ENCODE measurements at places on chromosomes 2 and 18.

DNA sequence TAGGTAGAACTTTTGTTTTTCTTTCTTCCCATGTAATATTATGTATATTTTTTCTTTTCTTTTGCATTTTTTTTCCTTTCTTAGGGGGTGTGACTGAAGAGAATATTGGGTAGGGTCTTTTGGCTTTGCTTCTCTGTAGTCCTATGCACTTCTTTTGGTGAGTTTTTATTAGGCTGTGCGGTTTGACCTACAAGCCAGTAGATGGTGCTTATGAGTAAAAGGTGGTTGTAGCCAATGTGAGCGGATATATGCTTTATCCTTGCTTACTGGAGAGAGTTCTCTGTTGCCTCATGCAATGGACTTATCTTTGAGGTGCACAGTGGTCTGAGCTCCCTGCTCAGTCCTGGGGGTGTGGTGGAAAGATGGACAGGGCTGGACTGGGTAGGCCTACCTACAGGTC is 52.7 kb downstream of the DSEL start:
- no peak for DNase-seq

DNA sequence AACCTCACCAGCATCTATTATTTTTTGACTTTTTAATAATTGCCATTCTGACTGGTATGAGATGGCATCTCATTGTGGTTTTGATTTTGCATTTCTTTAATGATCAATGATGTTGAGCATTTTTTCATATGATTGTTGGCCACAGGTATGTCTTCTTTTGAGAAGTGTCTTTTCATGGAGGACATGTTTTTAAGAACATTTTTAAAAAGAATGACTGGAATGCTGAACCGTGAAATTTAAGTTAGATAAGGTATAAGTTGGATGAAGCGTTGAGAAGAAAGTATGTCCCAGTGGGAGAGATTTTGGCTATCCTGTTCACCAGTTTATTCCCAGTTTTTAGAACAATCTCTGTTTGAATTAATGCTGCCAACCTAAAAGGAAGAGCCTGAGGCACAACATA is 365.9 kb downstream of the CELF4 start:
- no peak for DNase-seq

DNA sequence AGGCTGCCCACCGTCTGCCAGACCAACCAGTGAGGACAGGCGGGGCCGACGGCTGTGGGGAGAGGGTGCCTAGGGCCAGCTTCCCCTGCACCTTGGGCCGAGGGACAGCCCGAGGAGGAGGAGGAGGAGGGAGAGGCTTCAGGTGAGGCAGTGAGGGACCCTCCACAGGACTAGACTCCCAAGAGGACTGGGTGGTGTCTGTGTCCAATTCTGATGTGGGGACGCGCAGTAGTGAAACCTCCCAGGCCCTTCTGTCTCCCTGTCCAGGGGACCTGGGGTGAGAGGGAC is 19.8 kb upstream of the ASB1 start:
- no peak for DNase-seq

- no peak for DNase-seq
Measured at GRCh38 chr2:42218712-42219111, 49.6 kb downstream of the EML4 start.

DNA sequence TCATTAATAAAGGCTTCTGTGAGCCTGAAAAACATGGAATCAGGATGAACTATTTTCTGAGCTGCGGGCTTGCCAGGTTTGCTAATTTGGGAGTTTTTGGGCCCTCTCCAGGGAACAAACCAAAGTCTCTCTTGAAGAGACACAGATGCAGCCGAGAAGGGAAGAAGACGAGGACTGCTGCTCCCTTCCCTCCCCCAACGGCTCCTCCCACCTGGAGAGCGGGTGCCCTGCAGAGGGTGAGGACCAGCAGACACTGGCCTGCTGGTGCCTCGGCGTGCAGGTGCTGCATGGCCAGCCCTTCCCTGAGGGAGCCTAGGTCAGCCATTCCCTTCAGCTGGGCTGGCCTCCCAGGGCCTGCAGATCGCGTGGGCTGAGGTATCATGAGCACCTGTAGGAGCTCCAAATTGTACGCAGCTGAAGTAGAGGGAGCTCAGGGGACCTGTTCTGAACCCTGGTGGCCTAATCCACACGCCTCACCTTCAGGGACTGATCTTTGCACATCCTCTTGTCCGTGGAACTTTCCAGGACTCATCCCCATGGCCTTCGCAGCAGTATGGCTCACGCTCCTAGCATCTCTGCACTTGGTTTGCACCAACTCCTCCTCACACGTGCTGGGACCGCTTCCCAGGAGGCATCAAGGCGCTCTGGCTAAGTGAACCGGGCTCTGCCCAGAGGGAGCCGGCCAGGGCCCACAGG is 19.5 kb downstream of the EMX1 start:
- DNase-seq, result no peak

GRCh38 chr18:43805646-43806194 is 528.4 kb upstream of the SYT4 start:
- DNase-seq, result no peak
